M059J (cell line): ENCODE measurements at places on chromosomes 3 and 15.

- DNase-seq: no peak
These were observed 155.4 kb downstream of the TP63 start for GRCh38 chr3:189786479-189787064.

- no peak for DNase-seq
These were observed 628.5 kb downstream of the GRM7 start for GRCh38 chr3:7489417-7489816.

GRCh38 chr3:43210049-43211027 is 76.0 kb upstream of the SNRK start:
- DNase-seq: no peak

GRCh38 chr3:32340039-32340438 is 51.6 kb upstream of the CMTM7 start:
- peak; percentile 50 for DNase-seq

- no peak for DNase-seq
These were observed 476.4 kb upstream of the KCNMB2 start for GRCh38 chr3:178059836-178060235.

DNA sequence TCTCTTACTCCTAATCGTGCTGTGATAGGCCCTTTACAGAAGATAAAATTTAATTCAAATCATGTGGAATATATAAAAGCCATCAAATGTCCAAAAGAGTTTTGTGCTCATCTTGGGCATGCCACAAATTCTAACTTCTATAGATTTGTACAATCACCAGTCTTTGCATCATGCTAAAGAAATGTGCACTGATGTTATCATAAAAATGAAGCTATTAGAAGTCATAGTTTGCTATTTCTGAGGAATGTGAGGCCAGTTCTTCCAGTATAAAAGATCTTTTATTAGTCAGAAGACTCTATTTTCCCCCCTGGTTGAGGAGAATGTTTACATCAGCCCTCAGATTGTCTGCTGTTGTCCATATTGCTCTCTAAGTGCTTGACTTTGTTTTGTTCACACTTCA is 2.1 kb upstream of the ANXA2 start:
- DNase-seq: peak; percentile 60

DNA sequence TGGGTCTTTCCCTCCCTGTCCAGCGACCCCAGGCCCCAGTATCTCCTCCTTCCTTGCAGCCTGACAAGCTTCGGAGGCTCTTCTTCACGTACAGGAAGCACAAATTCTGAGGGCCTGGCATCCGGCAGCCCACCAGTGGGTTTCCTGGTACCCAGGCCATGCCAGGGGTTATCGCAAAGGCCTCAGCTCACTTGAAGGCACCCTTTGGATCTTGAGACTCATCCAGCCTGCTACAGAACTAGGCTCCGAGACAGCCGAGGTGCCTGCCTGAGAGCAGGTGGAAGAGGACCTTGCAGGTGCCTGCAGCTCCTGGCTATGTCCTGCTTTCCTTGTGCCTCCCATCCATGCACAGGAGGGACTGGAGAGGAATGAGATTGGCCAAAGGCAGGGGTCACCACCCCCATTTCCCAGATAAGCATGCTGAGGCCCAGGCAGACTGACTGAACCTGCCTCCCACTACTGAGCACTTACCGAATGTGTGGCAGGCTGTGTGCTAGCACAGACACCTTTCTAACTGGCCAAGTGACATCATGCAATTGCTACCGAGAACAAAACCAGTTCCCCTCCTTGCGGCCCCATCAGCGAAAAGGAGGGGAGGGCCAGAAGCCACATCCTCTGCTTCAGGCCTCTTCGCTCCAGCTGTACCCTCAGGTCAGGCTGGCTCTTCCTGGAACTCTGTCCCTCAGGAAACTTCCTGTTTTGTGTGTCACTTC is 11.2 kb downstream of the SH2D7 start:
- DNase-seq: no peak

- DNase-seq: no peak
These were observed 15.0 kb downstream of the SNAPC5 start for GRCh38 chr15:66482539-66482938.

- no peak for DNase-seq
These were observed 269.4 kb downstream of the TLE3 start for GRCh38 chr15:69828181-69828828.

DNA sequence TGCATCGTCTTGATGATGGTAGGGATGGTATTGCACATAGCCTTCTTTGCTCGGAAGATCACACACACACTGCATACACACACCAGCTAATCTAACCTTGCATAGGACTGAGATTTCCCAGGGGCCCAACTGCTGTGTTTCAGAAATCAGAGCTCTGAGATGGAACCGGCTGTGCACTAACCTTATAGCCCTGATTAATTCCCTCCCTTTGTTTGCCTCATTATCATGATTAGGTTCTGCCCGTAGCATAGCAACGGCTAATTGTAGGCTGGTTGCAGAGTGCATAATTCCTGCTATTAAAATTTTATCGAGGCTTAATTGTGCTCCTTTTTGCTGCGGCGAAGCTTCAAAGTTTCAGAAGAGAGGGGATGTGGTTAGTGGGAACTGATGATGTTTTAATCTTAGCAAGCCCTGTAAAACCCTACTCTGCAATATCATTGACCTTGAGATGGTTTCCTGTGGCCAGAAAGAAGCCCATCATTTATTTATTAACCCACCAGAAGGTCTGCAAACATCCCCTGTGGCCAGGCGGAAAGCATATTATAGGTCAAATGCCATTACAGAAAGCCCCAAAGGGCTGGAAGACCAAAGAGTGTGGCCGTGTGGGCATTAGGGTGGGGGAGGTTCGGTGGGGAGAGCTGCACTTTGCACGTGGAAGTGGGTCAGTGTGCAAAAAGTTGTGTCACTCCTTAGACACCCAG is 56.2 kb upstream of the GLCE start:
- DNase-seq: no peak

DNA sequence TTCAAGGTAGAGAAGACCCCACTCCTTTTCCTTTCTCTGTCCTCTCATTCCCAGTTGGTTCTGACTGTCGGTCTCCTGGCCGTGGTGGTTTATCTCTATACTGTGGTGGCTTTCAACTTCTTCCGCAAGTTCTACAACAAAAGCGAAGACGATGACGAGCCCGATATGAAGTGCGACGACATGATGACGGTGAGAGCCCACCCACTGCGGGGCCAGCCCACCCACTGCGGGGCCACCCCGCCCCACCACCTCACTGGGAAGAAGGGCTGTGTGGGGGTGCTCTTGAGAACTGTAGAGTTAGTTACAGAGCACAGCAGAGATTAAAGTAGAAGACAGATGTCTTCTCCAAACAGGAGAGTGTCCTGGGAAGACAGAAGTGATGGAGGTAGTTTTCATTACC is 110.6 kb upstream of the CHRM5 start:
- DNase-seq: no peak

DNA sequence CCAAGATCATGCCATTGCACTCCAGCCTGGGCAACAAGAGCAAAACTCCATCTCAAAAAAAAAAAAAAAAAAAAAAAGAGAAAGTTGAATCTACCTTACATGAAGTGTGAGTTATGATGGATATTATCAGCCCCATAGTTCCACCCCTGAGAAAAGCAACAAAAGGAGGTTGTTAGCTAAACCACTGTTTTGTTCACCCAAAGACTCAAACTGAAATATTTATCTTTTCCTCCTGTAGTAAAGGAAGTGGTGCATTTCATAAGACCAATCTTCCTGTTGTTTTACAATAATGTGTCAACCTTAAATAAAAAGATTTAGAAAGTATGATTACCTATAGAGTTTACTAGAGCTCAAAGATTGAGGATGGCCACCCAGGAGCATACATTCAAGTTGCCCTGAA is 18.7 kb upstream of the TRMT10C start:
- no peak for DNase-seq

- DNase-seq: no peak
These were observed 158.8 kb downstream of the ERC2 start for GRCh38 chr3:56309465-56309864.

DNA sequence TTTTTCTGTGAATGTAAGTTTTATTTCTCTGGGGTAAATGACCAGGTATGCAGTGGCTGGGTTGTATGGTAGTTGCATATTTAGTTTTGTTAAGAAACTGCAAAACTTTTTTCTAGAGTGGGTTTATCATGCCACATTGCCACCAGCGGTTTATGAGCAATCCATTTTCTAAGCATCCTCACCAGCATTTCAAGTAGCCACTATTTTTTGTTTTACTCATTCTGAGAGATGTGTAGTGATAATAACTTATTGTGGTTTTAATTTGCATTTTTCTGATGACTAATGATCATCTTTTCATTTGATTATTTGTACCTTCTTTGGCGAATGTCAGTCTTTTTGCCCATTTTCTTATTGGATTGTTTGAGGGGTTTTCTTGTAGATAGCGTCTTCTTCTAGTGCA is 56.2 kb downstream of the SPRED1 start:
- peak; percentile 32 for DNase-seq

GRCh38 chr3:123880998-123881561 is 3.1 kb downstream of the MYLK start:
- DNase-seq: peak; percentile 72

DNA sequence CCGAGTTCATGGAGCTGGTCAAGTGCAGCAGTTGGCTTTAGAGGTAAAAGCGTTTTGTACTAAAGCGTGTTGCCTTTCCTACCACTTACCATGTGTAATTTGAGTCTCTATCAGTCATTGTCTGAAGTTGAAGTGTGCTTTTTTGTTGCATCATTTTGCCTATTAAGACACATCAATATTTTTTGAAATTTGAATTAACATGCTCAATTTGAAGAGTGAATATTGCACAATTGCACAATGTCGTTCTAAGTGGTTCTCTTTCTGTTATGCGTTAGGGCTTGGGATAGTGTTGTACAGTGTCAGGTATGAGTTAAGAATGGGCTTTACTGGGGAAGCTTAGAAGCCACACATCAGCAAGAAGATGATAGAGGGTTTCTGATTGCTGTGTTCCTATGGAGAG is 84.0 kb upstream of the ACKR4 start:
- DNase-seq: no peak

DNA sequence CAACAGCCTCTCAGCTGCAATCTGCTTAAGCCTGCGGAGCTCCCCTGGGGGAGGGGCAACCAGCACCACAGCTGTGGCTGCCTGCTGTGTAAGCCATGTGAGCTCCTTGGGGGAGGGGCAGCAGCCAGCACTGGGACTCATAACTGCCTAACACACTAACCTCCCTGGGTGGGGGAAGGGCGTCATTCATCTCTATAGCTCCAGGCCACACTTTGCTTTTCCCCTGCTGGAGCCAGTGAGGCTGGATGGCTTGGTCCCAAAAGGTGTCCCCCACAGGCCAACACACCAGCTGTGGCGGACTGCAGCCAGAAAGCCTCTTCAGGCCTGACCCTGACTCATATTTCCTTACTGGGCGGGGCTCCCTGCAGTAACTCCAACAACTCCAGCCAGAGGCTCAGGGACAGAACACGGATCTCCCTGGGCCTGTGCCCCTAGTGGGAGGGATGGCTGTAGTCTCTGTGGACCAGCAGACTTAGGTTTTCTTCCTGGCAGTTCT is 129.8 kb downstream of the PPM1L start:
- peak; percentile 86 for DNase-seq

DNA sequence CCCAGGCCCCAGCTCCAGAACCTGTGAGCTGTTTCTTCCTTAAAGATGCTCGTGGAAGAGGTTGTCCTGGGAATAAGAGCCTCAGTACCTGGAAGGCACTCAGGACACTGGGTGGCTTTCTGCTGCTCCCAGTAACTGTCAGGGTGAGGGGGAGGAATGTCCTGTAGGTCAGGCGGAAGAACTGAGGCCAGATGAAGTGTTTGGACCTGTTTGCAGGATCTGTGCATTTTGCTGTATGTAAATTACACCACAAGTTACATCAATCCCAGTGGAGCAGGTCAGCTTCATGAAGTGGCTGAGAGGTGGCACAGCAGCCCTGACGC is 27.1 kb downstream of the HDAC11 start:
- no peak for DNase-seq

GRCh38 chr3:187186801-187187421 is 10.4 kb upstream of the RTP1 start:
- peak; percentile 99 for DNase-seq

DNA sequence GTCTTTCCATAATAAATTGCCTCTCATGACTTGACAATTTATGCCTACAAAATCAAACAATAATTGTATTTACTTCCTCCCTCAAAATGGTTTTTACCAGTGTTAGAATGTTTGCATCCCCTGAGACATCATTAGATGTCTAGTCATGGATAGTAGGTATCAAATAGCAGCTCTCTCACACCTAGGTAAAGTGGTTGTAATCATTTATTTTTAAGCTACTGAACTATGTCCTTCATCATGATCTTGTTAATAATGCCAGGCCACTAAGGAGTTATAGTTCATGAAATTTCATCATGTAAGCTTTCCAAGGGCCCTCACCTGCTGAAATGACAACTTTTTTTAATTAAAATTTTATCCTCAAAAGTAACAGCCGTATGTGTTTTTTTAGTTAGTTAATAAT is 134.1 kb downstream of the ARPP21 start:
- DNase-seq: no peak

- no peak for DNase-seq
These were observed 123.9 kb downstream of the ANO10 start for GRCh38 chr3:43497905-43498365.

DNA sequence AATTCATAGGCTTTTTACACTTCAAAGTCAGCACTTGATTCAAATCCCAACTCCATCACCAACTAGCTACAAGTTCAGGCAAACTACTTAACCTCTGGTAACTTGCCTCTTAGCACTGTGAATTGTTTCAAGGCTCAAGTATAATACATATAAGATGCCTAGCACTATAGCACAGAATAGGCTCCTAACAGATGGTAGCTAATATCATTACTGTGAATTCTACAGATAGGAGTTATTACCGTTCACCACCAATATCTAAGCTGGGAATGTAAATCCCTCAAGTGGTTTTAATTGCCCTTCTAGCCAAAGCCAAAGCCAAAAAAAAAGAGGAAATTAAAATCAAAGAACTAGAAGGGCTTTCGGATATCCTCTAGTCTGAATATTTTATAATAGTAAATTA is 15.4 kb downstream of the DLG1 start:
- DNase-seq: no peak

DNA sequence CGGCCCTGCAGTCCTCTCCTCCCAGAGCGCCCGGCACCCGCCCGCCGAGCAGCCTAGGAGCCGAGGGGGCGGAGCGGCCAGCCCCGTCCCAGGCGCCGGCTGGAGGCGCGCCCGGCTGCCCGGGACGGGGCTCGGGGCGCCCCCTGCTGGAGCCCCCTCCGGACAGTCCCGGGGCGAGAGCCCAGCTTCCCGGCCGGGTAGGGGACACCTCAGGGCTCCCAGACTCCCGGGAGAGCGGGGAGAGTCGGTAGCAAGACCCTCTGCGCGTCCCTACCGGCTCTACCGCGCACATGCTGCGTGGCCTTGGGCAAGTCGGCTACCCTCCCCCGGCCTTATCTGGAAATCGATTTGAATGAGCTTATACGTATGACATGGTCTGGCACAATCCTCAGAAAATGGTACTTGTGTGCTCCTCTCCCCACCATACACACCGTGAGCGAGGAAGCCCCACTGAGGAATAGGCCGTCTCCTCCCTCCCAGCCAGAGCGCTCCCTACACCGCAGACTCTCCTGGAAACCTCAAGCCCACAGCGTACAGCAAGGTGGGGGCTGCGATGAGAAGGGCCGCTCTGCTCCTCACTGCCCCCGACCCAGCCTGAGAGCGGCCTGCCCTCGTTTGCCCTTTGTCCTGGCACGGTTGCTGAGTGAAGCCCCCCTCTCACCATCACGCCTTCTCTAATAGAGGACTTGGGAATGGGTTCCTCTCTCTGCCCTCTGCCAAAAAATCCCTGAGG is at the start of gene DAPK2:
Gene DAPK2 (minus strand): TSS at position 65 of the 733 bp plus-strand sequence. CDS start 6,224 bp downstream, outside the sequence.
- DNase-seq: peak; percentile 70

GRCh38 chr15:56892659-56893363 is 25.6 kb upstream of the TCF12 start:
- no peak for DNase-seq

GRCh38 chr15:81296673-81297072 is 27.3 kb downstream of the STARD5 start:
- DNase-seq: no peak

GRCh38 chr3:136728918-136729317 is 23.3 kb downstream of the STAG1 start:
- peak; percentile 96 for DNase-seq
